ENCODE measurements at places on chromosomes 16 and 17.

DNA sequence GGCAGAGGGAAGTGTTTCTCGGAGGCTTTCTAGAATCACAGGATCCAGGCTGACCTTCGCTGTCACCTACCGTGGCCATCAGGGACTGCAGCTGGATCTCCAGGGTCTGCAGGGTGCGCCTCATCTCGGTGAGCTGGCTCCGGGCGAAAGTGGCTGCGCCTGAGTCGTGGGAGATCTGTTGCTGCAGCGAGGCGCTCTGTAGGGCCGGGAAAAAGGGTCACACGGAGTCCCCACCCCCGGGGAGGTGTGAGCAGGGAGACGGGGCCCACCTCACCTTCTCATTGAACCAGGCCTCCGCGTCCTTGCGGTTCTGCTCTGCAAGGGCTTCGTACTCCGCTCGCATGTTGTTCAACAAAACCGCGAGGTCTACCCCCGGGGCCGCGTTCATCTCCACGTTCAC lies 2.9 kb downstream of the KRT28 start:
- DNase-seq: no peak

GRCh38 chr16:54265575-54266107 lies 20.9 kb downstream of the IRX3 start:
- peak; percentile 50 for DNase-seq

DNA sequence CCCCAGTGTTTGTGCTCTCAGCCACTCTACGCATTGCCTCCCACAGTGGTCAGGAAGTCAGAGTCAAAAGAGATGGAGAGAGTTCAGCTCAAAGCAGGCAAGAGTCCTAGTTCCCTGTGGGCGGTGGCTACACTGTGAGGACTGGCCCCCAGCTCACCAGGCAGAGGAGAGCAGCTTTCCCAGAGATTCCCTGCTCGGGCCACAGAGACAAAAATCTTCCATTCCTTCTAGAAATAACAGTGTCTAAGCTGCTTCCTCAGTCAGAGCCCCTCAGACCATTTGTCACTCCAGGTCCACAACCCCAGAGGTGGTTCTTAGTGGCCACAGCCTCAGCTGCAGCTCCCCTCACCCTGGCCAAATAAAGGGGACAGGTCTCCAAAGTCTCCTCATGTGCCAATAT lies 263.0 kb upstream of the RPL38 start:
- DNase-seq: no peak

- no peak for DNase-seq
These were observed 266.0 kb upstream of the SDK2 start for GRCh38 chr17:73910206-73910605.

DNA sequence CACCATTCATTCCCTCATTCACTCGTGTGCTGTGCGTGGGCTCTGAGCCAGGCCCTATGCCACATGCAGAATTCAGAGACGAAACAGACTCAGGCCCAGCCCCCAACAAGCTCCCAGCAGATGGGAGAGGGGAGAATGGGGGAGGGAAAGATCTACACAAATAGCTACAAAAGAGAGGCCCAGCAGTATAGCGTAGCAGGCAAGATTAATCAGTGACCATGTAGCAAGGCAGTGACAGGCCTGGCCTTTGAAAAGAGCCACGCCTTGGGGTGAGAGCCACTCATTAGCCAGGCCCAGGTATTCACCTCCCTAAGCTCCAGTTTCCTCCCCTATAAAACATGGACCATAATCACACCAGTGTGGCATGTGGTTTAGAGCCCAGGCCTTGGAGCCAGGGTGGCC lies 16.4 kb upstream of the KRT19 start:
- DNase-seq: peak; percentile 64

DNA sequence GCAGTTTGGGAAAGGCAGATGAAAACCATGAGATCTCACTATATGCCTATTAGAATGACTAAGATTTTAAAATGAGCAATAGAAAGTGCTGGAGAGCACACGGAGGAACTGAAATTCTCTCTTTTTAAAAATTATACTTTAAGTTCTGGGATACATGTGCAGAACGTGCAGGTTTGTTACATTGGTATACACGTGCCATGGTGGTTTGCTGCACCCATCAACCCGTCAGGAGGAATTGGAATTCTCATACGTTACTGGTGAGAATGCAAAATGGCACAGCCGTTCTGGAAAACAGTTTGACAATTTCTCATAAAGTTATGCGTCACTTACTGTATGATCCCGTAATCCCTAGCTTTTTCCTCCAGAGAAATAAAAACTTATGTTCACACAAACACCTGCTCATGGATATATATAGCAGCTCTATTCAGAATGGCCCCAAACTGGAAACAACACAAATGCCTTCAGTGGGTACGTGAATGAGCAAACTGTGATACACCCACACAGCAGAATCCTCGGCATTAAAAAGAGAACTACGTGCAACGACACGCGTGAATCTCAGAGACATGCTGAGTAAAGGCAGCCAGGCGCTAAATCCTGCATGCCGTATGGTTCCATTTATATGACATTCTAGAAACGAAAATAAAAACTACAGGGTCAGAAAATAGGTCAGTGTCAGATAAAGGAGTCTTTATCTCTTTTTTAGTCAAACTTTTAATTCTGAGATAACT lies 11.8 kb downstream of the PIK3R6 start:
- no peak for DNase-seq

DNA sequence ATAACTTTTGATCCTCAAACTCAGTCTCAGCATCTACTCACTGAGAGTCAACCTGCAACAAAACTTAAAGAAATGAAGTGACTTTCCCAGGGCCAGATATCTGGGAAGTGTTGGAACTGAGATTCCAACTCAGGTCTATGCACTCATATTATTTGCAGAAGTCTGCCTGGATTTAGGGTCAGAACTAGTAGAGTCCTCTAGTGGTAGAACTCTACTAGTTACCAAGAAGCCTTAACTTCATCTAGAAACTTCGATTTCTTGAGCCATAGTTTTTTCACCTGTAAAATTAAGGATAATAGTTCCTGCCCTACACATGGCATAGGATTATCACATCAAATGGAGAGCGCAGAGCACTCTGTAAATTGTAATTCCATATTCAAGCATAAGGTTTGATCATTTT lies 23.4 kb upstream of the KRT24 start:
- no peak for DNase-seq

DNA sequence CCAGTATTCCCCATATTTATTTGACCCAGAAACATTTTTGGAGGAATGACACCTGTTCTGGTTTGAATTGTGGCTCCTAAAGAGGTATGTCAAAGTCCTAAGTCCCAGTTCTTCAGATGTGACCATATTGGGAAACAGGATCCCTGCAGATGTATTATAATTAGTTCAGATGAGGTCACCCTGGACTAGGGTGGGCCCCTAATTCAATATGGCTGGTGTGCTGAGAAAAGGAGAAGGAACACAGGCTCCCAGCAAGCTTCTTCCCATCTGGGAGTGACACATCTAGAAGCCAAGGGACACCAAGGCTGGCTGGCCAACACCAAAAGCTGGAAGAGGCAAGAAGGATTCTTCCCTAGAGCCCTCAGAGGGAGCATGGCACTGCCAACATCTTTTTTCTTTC lies 3.8 kb upstream of the GCSH start:
- no peak for DNase-seq

GRCh38 chr17:8264320-8264719 lies 15.2 kb downstream of the PFAS start:
- no peak for DNase-seq

DNA sequence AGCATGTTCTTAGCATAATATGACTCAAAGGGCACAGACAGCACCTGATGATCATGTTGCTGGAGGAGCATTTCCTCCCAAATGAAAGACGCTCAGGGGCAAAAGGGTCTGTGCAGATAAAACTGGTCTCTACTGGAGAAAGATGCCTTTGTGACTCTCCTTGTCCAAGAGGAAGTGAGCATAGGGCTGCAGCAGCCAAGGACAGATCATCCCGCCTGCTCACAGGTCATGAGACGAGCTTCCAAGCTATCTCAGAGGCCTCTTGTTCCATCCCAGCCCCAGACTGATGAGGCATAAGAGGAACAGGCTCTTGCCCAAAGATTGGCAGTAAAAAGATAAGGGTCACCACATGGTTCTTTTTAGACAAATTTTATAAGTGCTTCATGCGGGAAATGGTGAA lies 141.8 kb downstream of the KATNIP start:
- no peak for DNase-seq

DNA sequence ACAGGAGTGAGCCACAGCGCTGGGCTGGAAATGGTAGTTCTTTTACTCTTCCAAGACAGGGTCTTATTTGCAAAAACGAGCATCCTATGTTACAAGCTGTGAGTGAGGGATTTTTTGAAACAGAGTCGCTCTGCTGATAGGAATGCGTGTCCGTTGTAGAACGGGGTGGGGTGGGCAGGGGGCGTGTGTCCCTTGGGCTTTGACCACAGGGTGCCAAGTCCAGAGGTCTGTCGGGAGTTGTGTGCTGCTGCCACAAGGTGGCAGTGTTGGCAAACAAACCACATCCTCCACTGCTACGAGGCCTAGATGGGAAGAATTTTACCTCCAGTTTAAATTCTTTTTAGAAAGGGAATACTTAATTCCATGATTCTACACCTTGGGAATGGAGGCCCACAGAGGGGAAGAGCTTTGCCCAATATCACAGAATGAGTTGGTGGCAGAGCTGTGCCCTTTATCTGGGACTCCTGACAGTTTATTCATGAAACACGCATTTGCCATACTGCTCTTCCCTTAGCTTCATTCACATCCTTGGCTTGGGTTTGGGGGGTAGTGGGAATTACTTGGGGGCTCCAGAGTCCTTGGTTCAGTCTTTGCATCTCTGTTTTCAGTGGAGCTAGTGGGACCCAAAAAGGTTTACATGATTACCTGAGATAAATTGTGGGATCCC lies 30.6 kb upstream of the ETV4 start:
- DNase-seq: peak; percentile 94

GRCh38 chr16:31711344-31711845 lies 162.2 kb upstream of the ZNF267 start:
- DNase-seq: no peak

Measured in islet precursor cell (in vitro differentiated cells).